Stimulated activated CD4-positive, alpha-beta T cell treated with anti-CD3 and anti-CD28 coated beads, Interleukin-4, amount 100 ng/mL, for 4 hours (primary cell): ENCODE measurements at places on chromosomes 5 and 9.

GRCh38 chr5:14492331-14492964 is 89.1 kb upstream of the OTULINL start:
- no peak for DNase-seq

- DNase-seq, result no peak
Measured at GRCh38 chr5:37034955-37035354, 158.4 kb downstream of the NIPBL start.

GRCh38 chr5:131280417-131280816 is 16.6 kb downstream of the CDC42SE2 start:
- no peak for DNase-seq

GRCh38 chr5:132279801-132280200 is 14.4 kb upstream of the SLC22A4 start:
- DNase-seq, result no peak

GRCh38 chr5:98770209-98770910 is 3.1 kb upstream of the RGMB start:
- DNase-seq, result peak; percentile 17

GRCh38 chr9:83906144-83906543 is 15.1 kb downstream of the KIF27 start:
- no peak for DNase-seq

- no peak for DNase-seq
Measured at GRCh38 chr9:136664000-136664915, 1.5 kb downstream of the EGFL7 start.

DNA sequence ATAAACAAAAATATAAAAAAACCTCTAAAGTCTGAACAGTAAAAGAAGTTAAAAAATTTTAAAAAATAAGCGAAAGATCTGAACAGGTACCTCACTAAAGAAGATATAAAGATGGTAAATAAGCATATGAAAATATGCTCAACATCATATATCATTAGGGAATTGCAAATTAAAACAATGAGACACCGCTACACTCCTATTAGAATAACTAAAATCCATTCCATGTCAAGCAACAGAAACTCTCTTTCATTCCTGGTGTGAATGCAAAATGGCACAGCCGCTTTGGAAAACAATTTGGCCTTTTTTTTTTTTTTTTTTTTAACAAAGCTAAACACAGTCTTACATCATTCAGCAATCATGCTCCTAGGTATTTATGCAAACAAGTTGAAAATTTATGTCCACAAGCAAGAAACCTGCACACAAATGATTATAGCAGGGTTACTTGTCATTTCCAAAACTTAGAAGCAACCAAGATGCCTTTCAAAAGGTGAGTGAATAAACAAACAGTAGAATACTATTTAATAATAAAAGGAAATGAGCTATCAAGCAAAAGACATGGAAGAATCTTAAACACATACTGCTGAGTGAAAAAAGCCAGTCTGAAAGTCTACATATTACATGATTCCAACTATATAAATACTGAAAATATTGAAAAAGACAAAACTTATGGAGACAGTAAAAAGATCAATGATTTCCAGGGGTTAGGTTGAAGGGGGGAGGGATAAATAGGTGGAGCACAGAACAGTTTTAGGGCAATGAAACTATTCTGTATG is 22.1 kb downstream of the ANXA1 start:
- DNase-seq, result no peak

DNA sequence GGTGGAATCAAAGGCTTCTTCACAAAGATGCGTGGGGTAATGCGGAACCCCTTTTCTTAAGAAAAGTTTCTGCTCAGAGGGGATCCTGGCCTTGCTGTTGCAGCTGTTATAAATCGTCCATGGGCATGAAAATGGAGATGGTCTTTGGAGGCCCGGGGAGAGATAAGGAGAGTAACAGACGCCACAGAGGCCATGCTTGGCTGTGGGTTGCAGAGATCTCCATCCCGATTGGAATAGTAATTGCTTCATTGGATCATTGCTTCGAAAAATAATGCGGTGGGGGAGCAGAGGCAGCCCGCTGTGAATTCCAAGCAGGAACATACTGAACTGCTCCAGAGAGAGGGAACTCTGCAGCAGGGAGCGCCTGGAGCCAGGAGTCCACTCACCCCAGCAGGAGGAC is 55.5 kb downstream of the C5orf15 start:
- no peak for DNase-seq

DNA sequence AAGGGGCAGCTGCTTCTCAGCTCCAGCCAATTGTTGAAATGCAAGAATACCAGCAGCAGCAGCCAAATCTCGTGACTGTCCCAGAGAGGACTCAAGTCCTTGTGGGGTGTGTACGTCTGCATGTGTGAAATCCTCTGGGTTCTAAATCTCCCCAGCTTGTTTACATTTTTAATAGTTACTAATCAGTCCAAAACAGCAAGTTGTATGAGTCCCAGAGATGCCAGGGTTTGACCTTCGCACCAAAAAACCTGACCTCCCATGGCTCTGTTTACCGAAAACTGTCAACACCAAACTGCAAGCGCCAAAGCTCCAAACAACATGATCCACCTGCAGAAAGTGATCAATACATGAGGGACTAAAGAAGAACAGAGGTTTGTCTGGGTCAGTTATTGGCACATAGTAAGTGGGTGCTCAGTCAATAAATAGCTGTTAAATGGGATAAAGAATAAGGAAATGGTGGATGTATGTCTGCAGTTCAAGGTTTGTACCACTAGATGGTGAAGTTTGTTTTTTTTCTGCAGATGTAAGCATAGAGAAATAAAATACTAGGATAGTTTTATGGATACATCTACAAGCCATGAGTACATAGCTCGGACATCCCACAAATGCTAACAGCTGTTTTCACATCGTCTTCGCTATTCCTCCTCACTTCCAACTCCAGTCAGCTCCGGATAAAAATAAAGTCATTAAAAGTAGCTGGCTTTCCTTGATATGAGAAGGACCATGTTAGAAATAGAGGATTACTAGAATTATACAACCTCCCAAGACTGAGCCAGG is 85.3 kb upstream of the ADRB2 start:
- no peak for DNase-seq

- no peak for DNase-seq
Measured at GRCh38 chr9:75186767-75187380, 98.6 kb downstream of the OSTF1 start.

DNA sequence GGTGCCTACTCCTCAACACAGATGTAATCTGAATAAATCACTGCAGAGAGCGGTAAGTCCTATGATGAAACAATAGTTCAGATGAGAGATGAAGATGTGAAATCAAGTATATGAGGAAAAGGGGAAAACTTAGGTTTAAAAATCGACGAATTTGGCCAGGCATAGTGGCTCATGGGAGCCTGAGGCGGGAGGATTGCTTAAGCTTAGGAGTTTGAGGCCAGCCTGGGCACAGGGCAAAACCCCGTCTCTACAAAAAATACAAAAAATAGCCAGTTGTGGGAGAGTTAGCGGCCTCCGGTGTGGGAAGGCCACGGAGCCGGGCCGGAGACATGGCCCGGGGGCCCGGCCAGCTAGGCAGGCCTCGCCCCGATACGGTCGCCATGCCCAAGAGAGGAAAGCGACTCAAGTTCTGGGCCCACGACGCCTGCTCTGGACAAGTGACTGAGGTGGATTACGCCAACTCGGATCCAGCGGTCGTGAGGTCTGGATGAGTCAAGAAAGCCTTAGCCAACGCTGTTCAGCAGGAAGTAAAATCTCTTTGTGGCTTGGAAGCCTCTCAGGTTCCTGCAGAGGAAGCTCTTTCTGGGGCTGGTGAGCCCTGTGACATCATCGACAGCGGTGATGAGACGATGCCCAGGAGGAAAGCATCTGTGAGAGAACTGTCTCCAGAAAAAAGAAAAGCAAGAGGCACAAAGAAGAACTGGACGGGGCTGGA is 62.8 kb upstream of the SUB1 start:
- DNase-seq, result peak; percentile 30

DNA sequence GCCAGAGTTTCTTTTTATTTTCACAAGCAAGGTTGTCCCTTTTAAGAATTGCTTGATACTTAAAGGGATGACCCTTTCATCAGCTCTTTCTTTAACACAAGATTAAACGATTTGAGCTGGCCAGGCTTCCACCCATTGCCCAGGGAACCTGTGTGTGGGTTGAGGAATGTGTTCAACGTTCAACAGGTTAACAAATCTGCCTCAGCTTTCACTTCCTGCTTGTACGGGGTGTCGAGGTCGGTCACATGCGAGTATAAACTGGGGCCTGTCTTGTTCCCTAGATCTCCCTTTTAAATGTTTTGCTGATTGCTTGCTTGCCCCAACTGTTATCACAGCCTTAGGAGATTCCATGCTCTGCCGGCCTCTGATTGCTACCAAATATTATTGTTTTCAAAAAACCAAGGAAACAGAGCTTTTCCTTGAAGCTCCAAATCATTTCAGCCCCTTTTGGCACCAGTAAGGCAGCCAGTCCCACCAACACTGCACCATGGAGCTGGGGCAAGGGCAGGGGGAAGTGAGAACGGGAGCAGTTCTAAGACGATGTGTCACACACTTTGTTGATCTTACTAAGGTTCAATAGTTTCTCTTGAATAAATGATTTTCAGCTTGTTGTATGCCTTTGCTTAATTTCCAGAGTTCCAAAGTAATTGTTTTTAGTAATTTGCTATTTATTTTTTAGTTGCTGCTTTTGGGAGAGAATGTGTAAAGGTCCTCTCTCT is 10.7 kb upstream of the CLK4 start:
- DNase-seq, result no peak

GRCh38 chr9:113945784-113946183 is 69.7 kb downstream of the ZNF618 start:
- DNase-seq, result no peak

GRCh38 chr9:32986971-32987370 is 14.5 kb downstream of the APTX start:
- no peak for DNase-seq
